Activated T-cell treated with anti-CD3 and anti-CD28 coated beads, Interleukin-2, amount 50 U/mL, for 4 hours (primary cell): ENCODE measurements at places on chromosomes 13 and 19.

DNA sequence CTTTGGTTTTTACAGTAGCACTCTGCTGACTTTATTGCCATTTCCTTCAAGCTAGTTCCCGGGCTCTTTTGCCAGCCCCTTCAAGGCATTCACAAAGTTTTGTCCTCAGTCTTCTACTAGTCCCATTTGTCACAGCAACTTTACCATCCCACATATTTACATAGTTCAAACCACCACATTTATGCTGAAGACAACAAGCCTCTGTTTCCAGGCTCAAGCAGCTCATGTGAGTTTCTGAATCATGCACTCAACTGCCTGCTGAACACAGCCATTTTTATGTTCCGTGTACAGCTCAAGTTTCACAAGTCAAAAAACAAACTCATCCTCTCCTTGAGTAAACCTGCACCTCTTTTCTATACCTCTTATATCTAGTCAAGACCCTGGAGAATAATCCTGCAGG is 977.0 kb upstream of the SLC10A2 start:
- DNase-seq, result no peak

DNA sequence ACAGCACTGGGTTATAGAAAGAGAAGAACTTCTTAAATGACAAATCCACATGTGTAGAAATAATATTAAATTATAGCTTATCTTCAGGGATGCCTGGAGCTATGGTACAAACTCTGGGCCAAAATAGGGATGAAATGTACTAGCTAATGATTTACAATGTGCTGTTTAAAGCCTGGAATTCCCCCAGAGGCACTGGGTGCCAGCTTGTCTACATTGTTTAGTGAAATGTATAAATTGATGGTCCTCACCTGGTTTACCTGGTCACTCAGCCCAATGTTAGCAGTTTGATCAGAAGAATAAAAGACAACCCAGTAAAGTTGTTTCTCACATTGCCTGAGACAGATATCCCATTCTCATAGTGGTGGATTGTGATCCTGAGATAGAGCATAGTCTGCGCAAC is 597.2 kb downstream of the DIAPH3 start:
- DNase-seq, result no peak

DNA sequence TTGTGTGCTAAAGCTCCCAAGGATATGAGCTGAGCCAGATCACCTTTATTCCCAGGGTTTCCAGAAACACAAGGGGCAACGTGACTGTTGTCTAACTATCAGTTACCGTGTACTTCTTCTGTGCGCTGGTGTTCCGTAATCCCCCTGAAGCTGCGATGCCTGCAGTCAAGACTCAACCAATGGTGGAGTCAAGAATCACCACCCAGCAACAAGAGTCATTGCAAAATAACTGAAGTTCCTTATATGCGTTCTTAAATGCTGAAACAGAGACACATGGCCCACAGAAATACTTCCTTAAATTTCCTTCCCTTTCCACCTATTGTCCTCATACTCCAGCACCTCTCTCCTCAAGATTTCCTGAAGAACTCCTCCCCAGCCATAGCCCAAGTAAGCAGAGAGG is 200.2 kb downstream of the KATNAL1 start:
- no peak for DNase-seq

DNA sequence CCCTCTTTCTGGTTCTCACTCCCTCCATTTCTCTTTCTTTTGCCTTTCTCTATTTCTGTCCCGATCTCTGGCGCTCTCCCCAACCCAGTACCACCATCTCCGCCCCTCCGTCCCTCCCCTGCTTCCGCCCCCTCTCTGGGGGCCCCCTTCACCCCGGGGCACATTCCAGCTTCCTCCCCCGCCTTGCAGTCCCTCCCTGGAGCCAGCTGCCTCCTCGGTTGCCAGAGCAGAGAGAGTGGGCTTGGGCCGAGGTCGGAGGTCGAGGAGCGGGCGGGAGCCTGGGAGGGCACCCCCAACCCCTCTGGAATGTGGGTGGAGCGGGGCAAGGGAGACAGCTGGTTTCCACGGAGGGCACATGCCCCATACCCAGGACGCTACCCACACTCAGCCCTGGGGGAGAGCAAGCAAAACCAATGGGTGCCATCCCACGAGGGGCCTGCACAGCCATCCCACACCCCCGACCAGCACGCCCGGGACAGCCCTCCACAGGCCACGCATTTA is 6.5 kb upstream of the CIRBP start:
- no peak for DNase-seq

DNA sequence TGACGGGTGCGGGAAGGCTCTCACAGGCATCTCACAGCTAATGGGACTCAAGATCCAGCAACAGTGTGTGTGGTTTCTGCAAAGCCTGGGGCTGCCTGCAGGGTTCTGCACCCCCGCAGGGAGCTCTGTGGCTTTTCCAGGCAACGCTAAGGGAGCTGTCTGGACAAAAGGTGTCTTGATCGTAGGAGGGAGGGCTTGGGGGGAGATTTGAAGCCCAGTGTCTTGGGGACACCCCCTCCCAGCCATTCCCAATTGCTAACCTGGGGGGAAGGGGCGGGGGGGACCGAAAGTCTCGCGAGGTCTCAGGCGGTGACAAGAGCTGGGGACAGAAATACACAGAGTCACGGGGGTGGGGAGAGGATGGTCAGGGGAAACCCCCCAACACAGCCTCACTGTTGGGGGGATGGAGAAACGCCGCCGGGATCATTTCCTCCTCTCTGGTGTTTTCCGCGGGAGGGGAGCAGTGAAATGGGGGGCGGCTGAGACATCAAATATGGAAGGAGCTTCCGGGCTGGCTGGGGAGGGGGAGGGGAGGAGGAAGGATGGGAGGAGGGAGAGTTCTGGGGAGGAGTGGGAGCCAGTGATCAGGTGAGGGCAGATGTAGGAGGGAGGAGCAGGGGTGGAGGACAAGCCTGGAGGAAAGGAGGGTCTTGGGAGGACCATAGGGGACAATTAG is 13.3 kb downstream of the KCNC3 start:
- DNase-seq, result no peak

- no peak for DNase-seq
These were observed 44.7 kb downstream of the TDRD3 start for GRCh38 chr13:60441761-60442160.

DNA sequence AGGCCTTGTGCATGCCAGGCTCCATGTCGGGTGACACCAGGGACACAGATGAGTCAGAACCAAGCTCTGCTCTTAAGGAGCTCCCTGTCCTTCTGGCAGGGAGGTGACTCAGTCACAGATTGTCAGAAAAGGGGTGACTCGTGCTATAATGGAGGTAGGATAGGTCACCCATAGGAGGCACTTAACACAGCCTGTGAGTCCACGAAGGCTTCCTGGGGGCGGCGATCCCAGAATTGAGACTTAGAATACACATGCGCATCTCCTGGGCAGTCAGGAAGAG is 19.6 kb downstream of the FUZ start:
- no peak for DNase-seq

- DNase-seq, result no peak
These were observed 6.6 kb downstream of the SSBP4 start for GRCh38 chr19:18425515-18426415.

GRCh38 chr19:29277102-29277501 is 64.2 kb upstream of the UQCRFS1 start:
- DNase-seq, result peak; percentile 10

DNA sequence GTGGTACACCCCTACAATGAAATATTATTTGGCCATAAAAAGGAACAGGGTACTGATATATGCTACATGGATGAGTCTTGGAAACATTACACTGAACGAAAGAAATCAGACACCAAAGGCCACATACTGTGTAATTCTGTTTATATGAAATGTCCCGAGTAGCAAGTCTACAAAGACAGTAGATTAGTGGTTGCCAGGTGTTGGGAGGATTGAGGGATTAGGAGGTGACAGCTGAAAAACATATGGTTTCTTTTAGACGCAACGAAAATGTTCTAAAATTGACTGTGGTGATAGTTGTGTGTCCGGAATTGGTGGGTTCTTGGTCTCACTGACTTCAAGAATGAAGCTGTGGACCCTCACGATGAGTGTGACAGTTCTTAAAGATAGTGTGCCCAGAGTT is 35.1 kb downstream of the IL17D start:
- DNase-seq, result no peak

DNA sequence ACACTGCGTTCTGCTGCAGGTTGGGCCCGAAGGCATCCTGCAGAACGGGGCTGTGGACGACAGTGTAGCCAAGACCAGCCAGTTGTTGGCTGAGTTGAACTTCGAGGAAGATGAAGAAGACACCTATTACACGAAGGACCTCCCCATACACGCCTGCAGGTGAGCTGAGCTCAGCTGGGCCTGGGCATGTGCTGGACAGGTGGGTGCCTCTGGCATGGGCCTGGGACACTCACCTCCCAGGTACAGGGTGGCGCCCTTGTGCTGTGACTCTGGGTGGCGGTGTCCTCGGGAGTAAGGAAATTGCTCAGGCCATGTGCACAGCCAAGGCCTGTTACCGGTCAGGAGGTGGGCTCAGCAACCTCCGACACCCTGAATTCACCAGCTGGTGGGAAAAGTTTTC is 14.2 kb downstream of the UPF1 start:
- no peak for DNase-seq

- no peak for DNase-seq
These were observed 13.6 kb upstream of the FBXO17 start for GRCh38 chr19:38989066-38989605.

DNA sequence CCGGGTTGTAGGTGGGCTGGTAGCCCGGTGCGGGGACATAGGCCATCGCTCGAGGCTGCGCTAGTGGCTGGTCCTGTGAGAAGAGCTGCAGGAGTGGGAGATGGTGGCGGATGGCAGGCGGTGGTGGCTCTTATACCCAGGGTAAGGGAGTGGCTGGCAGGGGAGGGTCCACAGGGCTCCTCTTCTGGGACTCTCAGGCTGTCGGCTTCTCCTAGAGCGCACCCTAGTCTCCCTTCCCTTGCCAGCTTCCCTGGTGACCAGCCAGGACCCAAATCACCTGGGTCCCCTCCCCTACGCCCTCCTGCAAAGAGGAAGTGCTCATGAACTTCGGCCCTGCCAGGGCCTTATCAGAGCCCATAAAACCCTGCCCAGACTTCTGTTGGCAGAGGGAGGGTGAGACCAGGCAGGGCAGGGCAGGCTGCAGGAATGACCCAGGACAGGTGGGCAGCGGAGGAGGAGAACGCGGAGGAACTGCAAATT is at the start of gene LGALS4:
LGALS4 (minus strand) TSS at position 105 of the 480 bp plus-strand sequence; CDS start at position 46, 59 bp downstream.
- no peak for DNase-seq

DNA sequence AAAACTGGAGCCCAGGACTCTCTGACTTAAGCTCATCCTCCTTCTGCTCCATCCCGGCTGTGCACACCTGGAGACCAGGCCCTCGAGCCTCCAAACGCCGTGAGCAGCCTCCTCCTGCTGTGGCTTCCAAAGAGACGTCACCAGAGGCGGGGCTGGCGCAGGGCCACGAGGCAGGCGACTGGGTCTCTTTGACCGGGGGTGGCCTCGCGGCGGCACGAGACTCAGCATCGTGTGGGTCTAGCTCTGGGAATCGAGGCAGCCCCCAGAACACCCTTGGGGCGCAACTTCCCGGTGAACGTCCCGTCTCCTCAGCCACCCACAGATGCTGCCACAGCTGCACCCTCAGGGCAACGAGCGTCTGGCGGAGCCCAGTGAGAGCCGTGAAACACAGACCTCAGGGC is 22.8 kb downstream of the RASA3 start:
- peak; percentile 38 for DNase-seq

DNA sequence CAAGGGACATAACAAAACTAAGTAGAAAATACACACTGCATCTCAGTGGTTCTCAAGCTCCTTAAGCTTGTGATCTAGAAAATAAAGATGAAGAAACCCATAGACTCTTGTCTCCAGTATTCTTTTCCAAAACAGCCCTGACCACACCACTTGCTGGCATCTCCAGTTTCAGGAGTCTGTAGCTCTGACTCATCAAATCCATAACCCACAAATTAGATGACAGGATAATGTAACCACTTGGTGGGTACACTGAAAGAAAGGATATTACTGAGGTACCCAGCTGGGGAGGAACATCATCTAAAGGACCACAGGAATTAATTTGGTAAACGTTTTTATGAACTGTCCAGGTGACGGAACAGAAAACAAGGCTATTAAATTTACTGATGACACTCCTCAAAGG is 214.7 kb downstream of the VWA8 start:
- no peak for DNase-seq

DNA sequence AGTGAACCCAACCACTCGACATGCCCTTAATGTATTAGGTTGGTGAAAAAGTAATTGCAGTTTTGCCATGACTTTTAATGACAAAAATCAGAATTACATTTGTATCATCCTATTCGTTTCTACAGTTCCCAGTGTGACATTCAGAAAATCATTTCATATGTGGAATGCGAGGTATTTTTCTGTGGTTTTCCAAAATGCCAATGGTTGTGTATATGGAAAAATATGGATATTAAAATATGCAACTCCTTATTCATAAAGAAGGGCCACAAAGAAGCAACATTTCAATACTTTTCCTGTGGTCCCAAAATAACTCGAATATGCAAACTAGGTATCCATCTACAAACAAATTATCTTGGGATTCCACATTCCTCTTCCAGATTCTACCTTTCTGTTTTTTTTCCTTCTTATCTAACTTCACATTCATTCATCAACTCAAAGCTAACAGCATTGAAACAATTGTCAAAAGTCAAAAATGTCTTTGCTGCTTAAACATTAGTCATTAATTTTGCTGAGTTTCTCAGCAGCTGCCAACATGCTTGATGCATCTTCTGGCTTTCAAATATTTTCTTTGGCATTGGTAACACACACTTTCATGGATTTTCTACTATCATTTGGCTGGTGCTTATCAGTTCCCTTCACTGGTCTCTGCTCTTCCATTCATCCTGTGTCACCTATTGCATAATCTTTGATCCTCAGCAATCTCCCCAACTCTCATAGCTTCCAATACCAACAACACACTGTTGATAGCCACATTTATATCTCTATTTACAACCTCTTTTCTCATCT is 1445.4 kb downstream of the EFNB2 start:
- no peak for DNase-seq

GRCh38 chr13:27271570-27272096 is 1.0 kb downstream of the RASL11A start:
- no peak for DNase-seq

GRCh38 chr13:79502859-79503468 is 22.0 kb downstream of the NDFIP2 start:
- no peak for DNase-seq

DNA sequence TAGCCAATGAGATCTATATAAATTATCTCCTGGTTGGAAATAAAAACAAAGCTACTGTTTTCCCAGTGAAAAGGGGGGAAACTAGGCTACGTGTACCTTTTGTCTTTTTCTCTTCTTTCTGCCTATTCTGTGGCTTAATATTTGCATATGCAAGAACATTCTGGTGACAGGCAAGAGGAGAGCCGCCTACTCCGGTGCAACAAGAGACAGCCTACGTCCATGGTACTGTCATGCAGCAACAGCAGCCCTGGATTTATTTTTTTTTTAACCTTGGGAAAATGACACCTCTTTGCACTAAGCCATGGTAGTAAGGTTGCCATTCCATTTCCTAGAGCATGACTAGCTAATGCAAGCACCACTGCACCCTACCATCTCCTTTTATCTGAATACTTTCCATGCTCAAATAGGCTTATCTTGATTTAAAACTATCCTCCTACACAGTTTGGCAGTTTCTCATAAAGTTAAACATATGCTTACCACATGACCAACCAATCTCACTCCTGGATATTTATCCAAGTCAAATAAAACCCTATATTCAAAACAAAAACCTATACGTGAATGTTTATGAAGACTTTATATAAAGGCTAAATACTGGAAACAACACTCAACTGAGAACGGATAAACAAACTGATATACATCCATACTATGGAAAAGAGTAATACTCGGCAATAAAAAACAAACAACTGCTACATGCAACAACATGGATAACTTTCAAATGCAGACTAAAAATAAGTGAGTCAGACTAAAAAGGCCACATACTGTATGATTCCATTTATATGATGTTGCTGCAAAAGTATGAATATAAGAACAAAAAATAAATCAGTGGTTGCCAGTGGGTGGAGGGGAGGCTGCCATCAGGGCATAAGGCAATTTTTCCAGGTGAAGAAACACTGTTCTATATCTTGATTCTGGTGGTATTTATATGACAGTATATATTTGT is 17.3 kb downstream of the NUFIP1 start:
- DNase-seq, result no peak
